ENCODE measurements at places on chromosomes 7 and 10.

DNA sequence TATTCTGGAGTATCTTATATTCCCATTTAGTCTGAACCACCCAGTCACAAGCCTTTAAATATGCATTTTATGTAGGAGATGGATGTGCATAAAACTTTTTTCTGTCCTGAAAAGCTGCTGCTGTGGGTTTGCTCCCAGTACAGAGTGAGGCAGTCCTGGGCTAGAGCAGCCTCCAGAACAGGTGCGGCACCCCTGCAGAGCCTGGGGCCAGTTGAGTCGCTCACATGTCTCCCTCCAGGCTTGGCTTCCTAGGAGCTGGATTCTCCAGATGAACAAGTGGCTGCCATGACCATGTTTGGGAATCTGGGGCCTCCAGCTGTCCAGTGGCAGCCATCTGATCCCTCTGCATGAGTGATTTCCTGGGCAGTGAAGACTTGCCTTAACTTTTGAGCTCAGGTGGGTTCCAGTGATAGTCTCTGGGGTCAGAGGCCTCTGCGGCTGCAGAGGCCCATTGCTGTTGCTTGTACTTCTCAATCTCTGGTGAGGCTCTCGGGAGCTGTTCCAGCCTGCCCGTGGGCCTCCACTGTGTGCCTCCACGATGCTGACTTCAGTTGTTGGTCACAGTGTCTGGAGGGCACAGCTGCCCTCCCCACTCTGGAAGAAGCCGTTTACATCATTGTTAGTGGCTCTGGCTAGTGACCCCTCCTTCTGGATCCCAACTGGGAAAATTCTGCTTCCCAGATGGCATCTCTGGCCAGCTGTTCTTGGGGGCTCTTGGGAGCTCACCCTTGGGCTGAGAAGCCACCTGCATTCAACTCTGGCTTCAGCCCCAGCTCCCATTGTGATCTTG lies 120.4 kb downstream of the EMX2 start:
- DNase-seq: no peak

DNA sequence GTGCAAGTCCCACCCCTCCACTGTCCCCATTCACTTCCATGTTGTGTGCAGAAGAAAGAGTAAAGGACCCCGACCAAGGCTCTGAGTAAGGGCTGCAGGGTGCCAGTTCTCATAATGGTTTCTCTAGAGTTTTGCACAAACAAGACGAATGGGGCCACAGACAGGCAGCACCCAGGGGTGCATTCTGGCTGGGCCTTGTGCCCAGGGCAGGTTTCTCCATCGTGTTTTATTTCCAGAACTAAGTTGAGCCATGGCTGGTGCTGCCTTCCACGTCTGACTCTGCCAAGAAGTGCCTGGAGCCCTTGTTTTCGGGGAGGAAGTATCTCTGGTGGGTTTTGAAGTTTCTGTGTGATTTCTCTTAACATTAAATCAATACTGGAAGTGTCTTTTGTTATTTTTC lies 95.0 kb upstream of the SDK1 start:
- no peak for DNase-seq

DNA sequence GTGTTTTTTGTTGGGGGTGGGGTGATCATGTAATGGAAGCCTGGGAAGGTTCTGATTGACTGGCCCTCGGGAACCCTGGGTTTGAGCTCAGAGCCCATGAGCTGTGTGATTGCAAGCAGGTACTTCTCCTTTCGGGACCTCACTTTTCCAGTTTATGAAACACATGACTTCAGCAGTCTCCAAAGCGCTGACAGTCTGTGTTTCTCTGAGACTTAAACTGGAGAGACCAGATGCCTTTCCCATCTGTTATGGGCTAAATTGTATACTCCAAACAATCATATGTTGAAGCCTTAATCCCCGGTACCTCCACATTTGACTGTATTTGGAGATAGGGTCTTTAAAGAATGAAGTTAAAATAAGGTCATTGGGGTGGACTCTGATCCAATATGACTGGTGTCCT lies 493.6 kb downstream of the GALNT17 start:
- DNase-seq: no peak

DNA sequence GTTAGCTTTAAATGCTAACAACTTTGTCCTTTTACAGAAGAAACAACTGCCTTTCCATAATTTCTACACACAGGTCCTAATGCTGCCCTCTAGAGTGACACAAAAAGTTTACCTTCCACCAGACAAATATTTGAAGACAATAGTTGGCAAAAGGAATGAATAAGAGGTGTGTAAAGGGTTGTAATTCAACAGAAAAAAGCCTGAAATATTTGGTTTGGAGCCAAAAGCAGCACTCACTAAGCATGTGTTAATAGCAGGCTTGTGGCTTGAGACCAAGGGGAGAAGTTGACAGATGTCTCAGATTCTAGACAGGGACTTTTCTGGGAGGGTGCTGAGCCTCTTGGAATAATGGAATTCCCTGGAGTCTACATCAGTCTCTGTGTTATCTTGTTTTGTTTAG lies 156.2 kb upstream of the GALNT17 start:
- DNase-seq: no peak

DNA sequence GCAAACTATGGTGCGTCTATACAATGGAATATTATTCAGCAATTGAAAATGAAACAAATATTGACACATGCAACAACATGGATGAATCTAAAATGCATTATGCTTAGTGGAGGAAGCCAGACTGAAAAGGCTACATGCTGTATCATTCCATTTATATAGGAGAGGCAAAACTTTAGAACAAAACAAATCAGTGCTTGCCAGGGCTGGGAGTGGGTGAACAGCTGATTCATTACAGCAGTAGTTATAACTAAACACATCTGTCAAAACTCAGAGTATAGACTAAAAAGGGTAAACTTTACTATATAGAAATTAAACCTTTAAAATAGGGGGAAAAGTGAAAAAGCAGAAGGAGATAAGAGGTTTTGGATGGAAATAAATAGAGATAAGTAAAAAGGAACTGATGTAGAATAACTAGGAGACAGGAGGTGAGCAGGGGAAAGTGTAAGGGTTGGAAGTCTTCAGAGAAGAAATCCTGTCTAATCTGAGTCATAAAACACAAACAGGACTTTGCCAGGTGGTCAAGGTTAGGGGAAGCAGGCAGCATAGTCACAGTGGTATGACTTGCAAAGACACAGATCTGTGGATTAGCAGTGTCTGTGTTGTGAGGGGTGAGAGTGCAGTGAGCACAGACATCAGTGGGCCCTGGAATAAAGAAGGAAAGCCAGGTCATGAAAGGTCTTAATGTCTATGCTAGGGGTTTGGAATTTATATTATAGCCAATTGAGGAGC lies 349.8 kb downstream of the PHTF2 start:
- no peak for DNase-seq

DNA sequence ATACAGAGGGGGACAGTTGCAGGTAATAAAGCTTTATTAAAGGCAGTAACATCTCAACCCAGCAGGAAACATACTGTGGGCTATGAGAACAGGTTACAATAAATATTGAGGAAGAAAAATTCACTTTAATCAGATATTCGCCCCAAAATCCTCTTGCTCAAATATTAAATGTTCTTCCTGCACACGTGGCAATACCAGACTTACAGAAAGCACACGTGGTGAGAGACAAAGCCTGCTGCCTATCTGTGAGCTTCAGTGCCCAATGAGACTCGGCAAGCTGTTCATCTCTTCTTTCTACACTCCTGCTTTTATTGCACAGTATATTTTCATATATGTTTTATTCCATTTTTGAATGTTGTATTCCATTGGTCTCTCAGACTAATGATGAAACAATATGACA lies 113.2 kb downstream of the OR13A1 start:
- no peak for DNase-seq

GRCh38 chr7:47636433-47637175 lies 54.7 kb upstream of the TNS3 start:
- no peak for DNase-seq

DNA sequence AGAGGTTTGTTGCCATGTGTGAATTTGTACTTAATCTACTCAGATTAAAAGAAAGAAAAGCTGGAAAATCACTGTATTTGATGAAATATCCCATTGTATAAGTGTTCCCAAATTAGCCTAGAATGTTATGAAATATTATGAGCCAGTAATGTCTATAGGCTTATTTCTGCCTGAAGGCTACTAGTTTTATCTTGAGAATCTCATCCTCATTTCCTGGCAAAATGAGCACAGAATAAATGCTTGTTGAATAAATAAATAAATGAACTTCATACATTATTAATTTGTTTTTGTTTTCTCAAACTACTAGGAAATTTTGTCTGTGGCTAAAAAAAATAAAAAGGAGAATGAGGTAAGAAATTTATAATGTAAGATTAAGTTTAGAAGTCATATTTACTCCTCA lies 25.5 kb downstream of the HELLS start:
- DNase-seq: no peak

DNA sequence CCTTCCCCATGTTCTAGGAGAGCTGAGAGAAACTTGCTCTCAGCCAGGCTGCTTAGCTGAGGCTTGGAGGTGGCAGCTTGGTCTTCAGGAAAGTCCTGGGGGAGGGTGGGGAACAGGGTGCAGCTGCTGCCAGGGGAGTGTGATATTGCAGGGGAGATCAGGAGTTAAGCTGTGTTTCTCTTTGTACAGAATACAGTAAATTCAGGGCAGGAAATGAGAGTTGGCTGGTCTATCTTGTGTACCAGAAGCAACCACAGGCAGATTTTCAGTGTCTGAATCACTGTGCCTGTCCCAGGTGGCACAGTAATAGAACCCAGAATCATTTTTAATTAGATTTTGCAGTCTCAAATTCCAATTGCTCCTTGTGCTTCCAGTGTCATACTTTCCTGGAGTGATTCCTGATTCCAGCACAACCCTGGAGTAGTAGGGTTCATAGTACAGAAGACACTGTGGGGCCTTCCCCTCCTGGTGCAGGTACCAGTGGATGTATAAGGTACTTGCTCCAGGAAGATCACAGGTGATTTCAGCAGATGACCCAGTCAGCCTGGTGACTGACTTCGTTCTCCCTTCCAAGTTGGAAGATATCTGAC lies 94.0 kb upstream of the TARP start:
- no peak for DNase-seq

DNA sequence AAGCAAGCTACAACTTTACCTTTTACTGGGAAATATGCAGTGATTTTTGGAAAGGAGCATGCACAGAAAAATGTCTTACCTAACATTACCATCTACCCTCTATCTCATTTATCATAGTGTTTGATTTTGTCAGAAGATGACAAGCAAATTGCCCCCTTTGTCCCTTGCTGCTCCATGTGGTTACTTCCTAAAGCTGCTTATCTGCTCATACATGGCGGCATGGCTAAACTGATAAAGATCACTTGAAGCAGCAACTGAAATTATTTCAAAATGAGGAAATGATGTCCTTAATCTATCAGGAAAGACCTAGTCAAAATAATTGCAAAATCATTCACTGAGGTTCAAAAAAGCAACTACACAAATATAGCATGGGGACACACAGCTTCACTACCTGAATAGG lies 1198.5 kb upstream of the SORCS1 start:
- no peak for DNase-seq

DNA sequence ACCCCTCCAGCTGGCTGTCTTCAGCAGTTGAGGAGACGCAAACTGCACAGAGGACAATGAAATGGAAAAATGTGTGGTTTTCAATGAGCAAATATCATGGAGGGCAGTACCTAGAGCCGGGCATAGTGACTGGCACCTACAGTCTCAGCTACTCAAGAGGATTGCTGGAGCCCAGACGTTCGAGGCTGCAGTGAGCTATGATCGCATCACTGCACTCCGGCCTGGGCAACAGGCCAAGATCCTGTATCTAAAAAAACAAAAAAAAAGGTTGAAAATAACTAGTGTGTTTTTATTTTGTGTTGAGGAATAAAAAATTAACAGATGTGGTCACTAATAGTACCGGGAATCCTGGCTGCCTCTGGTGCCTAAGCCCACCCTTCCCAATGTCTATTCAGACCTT lies 345.5 kb downstream of the GALNT17 start:
- DNase-seq: no peak

DNA sequence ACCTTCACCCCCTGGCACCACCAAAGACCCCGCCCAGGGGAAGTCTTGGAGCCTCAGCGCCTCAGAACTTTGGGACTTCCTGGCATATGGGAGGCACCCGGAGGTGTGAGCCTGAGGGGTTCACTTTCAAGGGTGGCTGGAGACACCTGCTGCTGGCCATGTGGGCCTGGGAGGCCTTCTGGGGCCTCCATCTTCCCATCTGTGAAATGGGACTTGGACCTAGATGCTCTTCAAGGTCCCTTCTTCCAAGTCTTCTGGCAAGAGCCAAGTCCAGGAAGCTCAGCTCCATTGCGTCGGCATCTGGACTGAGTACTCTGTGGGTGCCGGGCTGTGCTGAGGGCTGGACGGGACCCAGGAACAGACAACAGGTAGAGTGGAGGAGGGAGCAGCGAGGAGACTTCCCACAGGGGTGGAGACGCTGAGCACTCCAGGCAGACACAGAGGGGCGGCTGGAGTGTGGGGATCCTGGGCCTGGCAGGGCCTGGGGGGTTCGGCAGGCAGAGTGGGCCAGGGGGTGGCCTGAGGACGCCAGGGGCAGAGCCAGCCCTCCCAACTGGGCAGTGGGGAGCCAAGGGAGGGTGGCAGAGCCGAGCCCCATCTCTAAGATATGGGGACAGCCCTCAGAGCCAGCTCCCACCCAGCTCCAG lies 9.3 kb upstream of the LFNG start:
- DNase-seq: no peak

DNA sequence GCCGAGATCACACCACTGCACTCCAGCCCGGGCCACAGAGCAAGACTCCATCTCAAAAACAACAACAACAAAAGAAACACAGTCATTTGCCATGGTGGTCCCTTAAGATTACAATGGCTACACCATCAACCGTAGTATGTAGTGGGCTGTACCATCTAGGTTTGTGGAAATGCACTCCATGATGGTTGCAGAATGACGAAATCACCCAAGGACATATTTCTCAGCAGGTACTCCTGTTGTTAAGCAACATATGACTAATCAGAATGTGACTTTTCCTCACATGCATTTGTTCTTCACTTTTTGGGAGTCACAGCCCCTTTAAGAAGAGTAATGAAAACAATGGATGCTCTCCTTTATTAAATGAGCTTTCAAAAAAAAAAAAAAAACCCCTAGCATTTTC lies 11.0 kb downstream of the SVIL start:
- DNase-seq: no peak

DNA sequence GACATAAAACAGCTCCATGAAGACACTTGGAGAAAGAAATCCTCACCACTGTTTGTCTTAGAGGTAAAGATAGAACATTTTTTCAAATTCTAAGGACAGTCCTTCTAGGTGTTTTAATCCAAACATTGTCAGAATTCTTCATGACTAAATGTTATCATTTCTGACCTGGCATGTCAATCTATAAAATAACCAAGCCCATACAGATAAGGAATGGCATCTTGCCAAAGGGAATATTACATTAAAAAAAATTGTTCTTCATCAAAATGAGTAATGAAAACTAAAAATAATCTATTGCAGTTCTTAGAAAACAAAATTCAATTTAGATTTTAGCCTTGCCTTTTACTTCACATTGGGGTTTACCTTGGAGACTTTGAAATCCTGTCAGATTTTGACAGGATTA lies 33.6 kb downstream of the DGKB start:
- no peak for DNase-seq

- no peak for DNase-seq
Measured at GRCh38 chr10:96511044-96511945, 2.4 kb downstream of the TLL2 start.

DNA sequence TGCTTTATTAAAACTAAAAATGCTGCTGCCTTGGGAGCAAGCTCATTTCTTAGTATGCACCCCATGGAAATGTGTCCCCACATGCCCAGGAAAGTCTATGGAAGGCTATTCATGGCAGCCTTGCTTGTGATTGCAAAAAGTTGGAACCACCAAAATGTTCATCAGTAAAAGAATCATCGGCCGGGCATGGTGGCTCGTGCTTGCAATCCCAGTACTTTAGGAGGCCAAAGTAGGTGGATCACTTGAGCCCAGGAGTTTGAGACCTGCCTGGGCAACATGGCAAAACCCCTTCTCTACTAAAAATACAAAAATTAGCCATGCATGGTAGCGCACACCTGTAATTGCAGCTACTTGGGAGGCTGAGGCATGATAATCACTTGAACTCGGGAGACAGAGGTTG lies 79.8 kb downstream of the ARHGAP22 start:
- DNase-seq: no peak

All from stimulated activated CD8-positive, alpha-beta memory T cell treated with anti-CD3 and anti-CD28 coated beads, Interleukin-7, amount 100 ng/mL, for 1 hour (primary cell).